Bladder microvascular endothelial cell (primary cell): ENCODE measurements at places on chromosomes 6 and 20. TPM values are rescaled to one million over a fixed set of nuclear protein-coding genes. Genes with fewer than 3 reads are reported as not detected.

Gene MROH8
- 0.25 and 0.49 TPM in 2 replicates for total RNA-seq

Gene ELOVL4
- total RNA-seq = 0.49 and 0.63 TPM in 2 replicates

Gene TMEM239
- total RNA-seq = not detected in 2 replicates

Gene LHFPL5
- total RNA-seq = not detected in 2 replicates

Gene BMP2
- 13.8 and 17.2 TPM in 2 replicates for total RNA-seq

Gene XKR7
- not detected in 2 replicates for total RNA-seq

Gene ANGPT4
- total RNA-seq = not detected in 2 replicates

Gene ZC3H12D
- 0.16 TPM in 1 of 2 replicates, not detected in the other for total RNA-seq

Gene CLPSL2
- not detected in 2 replicates for total RNA-seq

Gene MBOAT1
- 4.2 and 11.8 TPM in 2 replicates for total RNA-seq

Gene SPTLC3
- 0.65 and 1.0 TPM in 2 replicates for total RNA-seq

Gene PPP1R3G
- 0.16 and 0.44 TPM in 2 replicates for total RNA-seq

Gene LY6G5B
- total RNA-seq = 1.1 and 5.3 TPM in 2 replicates

Gene ADTRP
- 0.76 and 1.3 TPM in 2 replicates for total RNA-seq

Gene LY6G6D
- total RNA-seq = not detected in 2 replicates

Gene SLC35F1
- under 0.01 TPM in 1 of 2 replicates, not detected in the other for total RNA-seq

Gene HLA-DQA2
- not detected in 2 replicates for total RNA-seq

Gene TNFRSF6B
- 19.1 and 28.5 TPM in 2 replicates for total RNA-seq

Gene BHLHE23
- not detected in 2 replicates for total RNA-seq

Gene KCNB1
- under 0.01 TPM in 1 of 2 replicates, not detected in the other for total RNA-seq

Gene NELFE
- total RNA-seq = 76.4 and 90.9 TPM in 2 replicates

Gene EEF1E1
- total RNA-seq = 27.5 and 33.8 TPM in 2 replicates

Gene PI16
- total RNA-seq = 0.16 TPM in 1 of 2 replicates, not detected in the other

Gene BMP6
- total RNA-seq = 101 and 330 TPM in 2 replicates

Gene RSPH9
- 0.06 and 0.16 TPM in 2 replicates for total RNA-seq

Gene FAM217A
- not detected in 2 replicates for total RNA-seq

Gene OR2H2
- not detected in 2 replicates for total RNA-seq

Gene LAMA4
- total RNA-seq = 391 and 1,137 TPM in 2 replicates
